Activated CD4-positive, alpha-beta memory T cell treated with anti-CD3 and anti-CD28 coated beads, Interleukin-2, amount 10 ng/mL, durations not matched to agents 7 days and 5 days (primary cell): ENCODE measurements at places on chromosomes 12 and 14.
A peak's percentile ranks its signal among the peaks of the same experiment; 100 is the strongest.

GRCh38 chr12:16271062-16271461, 6.4 kb downstream of the SLC15A5 start:
- no peak for DNase-seq

GRCh38 chr14:64496764-64497163, 6.9 kb downstream of the ZBTB25 start:
- no peak for DNase-seq

DNA sequence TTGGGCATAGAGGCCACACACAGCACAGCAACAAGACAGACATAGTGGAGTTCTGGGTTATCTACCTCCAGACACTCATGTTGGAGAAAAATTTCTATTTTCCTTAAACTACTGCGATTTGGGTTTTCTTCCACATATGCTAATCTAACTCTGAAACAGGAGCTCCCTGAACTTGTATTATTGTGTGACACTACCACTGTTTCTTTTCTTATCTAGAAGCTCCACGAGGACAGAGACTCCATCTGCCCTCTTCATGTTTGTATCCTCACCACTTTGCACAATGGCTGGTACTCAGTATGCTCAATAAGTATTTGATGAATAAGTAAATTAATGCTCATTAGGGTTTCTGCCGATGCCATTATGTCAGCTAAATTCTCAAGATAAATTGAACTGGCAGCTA, 218.6 kb downstream of the PAX9 start:
- DNase-seq, result no peak

DNA sequence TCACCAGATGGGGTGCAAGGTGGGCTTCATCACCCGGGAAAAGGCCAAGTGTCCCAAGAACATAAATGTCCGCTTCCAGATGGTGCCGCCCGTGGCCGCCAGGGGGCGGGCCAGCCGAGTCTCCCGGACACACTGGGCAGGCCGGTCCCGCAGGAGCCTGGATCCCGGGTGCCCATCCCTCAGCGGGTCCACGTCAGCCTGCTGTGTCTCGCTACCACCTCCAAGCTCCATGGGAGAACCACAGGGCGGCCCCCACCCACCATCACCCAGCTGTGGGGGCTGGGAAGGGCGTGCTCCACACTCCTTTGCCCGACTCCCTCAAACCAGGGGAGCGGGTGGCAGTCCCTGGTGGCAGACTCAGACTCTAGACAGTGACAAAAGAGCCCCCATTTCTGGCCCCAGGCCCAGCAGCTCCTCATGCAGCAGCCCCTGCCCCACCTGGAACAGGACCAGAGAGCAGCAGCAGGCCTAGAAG, 22.0 kb upstream of the NUDT14 start:
- peak; percentile 67 for DNase-seq

GRCh38 chr14:23931721-23932289, 21.8 kb upstream of the DHRS4 start:
- no peak for DNase-seq

- DNase-seq, result no peak
Measured at GRCh38 chr14:77183896-77184295, 2.3 kb downstream of the TMEM63C start.

GRCh38 chr12:11397366-11397765, 2.0 kb upstream of the PRB2 start:
- no peak for DNase-seq

DNA sequence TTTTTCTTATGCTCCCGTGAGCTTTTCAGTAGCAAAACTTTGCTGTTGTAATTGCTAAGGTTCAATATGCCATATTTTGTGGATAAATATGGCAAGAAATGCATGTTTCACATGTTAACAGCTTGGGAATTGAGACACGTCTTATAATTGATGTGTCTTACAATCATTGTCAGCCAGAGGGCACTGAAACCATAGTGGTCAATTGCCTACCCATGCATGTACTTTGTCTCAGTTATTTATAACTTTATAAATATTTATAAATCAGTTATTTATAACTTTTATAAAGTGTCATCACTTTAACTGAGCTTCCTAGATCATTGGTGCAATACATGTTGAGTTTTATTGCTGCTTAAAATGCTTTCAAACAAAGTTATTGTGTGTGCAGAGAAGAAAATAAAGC, 82.0 kb downstream of the CATSPERB start:
- peak; percentile 18 for DNase-seq

DNA sequence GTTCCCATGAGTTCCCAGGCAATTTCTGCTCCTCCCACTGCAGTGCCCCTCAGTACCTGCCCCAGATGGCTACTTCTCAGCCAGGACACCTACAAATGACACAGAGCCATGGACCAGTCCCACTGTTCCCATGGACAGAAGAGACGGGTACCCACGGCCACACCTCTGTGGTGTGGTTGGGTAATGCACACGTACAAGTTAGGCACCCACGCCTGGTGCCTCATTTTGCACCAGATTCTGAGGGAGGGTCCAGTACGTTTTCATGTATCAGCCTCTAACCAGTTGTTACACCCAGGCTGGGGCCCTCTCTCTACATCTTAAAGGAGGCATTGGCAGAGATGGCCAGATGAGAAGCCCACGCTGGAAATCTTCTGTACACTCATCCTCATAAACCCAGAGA, 114.0 kb downstream of the DICER1 start:
- DNase-seq, result peak; percentile 9

GRCh38 chr12:98532687-98533304, 17.4 kb downstream of the TMPO start:
- DNase-seq, result no peak

GRCh38 chr14:33254861-33255395, 316.2 kb downstream of the NPAS3 start:
- no peak for DNase-seq
